ENCODE measurements at places on chromosomes 2 and 18.

DNA sequence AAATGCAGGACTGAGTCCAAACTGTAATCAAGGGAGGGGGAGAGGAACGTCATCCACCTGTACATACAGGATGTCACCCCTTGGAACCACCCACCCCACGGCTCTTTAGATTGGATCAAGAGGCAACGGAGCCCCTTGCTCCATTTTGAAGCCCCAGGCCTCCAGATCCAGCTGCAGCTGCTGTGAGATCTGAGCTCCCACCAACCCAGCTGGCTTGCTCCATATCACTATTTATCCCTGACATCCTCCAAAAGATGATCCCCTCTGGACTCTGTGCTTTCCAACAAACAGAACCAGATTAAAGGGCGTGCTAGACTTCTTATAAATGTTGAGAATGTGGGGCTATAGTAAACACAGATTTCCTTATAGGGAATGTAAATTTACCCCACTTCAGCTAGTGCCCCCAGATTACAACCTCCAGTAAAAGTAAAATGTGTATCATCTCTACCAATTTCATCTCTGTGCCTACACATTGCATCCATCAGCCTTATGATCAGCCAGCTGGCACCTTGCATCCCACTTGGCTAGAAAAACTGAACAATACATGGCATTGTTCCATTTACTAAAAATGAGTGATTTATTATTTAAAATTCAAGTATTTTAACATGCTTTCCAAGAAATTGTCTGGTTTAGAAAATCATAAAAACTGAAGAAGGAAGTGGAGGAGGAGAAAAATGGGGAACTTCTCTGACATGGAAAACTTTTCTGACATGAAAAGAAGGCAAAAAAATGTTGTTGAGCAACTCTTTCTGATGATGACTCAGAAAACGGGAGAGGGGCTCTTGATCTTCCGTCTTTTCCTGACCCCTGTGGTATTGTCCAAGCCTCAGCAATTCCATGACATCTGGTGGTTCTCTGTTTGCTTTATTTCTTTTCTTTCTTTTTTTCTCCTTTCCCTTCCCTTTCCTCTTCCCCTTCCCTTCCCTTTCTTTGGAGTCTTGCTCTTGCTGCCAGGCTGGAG lies 262.6 kb upstream of the THUMPD2 start:
- no peak for DNase-seq

DNA sequence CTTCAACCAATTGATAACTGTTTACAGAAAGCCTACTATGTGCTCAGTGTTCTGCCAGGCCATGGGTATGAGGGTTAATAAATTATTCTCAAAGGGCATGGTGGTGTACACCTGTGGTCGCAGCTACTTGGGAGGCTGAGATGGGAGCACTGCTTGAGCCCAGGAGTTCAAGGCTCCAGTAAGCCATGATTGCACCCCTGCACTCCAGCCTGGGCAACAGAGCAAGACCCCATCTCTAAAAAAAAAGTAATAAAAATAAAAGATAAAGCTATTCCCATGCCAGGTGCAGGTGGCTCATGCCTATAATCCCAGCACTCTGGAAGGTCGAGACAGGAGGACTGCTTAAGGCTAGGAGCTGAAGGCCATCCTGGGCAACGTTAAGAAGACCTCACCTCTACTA lies 8.0 kb downstream of the SPRED2 start:
- no peak for DNase-seq

- no peak for DNase-seq
Observed at GRCh38 chr2:236169741-236170589, 1.8 kb upstream of the GBX2 start.

DNA sequence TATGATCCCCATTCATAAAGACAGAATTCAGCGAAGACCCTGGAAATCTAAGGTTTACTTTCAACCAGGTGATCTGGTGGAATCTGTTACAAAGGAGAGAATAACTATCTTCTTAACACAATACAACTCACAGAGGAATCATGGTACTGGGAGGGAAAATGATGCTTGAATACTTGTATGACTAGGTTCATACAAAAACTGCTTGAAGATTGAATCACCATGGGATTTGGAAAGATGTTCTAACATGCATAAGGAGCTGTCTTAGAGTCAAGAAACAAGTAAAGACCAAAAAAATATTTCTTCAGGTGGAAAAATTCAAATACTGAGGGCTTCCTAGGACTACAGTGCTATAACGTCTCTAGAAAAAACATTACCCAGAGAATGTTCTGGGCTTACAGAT lies 32.2 kb downstream of the COL5A2 start:
- no peak for DNase-seq

DNA sequence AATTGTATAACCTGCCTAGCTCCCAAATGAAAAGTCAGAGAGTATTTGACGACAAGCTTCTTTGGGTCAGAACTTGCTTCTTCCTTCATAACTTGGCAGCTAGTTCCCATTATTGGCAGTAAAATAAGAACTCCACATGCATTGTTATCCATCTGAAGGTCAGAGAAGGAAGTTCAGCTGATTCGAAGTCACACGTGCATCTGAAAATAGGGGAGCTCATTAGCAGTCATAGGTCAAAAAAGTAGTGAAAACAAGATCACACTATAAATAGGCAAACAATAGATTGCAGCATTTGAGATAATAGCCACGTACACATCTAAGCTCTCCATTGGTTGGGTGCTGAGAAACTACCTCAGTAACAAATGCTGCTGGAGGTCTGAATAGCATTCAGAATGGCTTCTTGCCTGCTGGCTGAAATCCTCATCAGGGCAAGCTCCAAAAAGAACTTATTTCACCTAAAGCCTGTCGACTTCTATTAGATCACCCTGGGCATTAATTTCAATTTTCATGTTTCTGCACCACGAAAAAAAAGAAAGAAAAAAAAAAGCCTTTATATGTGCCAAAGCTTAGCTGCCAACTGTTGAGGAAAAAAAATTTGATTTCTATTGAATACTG lies 1492.9 kb upstream of the CELF4 start:
- no peak for DNase-seq

GRCh38 chr2:10085043-10085667 lies 4.9 kb upstream of the CYS1 start:
- no peak for DNase-seq

DNA sequence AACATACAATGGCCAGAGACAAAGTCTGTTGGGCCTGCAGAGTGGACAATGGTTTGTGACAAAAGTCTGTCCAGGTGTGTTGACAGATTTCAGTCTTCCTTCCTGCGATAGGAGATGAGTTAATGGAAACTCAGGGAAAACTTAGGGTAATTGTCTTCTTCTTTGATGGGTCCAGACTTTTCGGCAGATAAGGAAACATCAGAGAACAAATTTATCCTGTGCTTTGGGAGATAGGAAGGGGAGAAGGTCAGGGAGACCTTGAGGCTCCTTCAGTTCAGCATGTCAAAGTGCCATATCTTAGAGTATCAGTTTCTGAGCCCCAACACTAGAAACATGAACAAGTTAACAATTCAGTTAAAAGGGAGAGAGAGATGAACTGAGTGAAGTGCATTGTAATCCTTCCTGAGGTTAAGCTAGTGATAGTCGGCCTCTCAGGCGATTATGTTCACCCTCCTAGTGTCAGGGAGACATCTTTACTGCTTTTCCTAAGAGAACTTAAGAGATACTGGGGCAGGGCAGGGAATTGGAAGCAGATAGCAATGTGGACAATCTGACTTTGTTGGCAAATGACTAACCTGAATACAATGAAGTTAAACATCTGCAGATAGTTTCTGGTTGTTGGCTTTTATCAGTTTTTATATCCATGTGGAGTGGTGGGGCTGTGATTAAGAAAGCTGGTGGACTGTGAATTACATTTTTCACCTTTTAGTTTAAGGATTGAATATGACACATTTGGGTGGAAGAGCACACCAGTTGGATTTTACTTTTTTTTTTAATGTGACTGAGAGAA lies 248.8 kb upstream of the FN1 start:
- DNase-seq, result no peak

GRCh38 chr2:60976875-60977561 lies 40.5 kb upstream of the PEX13 start:
- DNase-seq, result no peak

- DNase-seq, result no peak
Observed at GRCh38 chr2:175478096-175478768, 296.7 kb upstream of the ATP5MC3 start.

GRCh38 chr2:37897511-37897910 lies 27.6 kb upstream of the RMDN2 start:
- no peak for DNase-seq

DNA sequence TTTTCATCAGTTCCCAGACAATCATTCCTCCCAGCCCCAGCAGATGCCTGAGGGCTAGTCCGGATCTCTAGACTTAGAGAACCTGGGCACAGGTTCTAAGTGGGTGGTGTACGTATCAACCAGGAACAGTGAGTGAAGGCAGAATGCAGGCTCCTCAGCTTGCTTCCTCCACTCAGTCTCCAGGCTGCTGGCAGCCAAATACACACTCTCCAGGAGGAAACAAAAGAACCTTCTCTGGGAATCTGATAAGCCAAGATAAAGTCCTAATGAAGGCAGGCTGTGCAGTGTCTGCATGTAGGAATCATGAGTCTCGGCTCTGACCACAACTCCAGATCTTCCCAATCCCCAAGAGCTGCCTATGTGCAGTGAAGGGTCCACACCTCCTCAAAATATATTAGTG lies 245.7 kb downstream of the SP3 start:
- DNase-seq, result no peak

DNA sequence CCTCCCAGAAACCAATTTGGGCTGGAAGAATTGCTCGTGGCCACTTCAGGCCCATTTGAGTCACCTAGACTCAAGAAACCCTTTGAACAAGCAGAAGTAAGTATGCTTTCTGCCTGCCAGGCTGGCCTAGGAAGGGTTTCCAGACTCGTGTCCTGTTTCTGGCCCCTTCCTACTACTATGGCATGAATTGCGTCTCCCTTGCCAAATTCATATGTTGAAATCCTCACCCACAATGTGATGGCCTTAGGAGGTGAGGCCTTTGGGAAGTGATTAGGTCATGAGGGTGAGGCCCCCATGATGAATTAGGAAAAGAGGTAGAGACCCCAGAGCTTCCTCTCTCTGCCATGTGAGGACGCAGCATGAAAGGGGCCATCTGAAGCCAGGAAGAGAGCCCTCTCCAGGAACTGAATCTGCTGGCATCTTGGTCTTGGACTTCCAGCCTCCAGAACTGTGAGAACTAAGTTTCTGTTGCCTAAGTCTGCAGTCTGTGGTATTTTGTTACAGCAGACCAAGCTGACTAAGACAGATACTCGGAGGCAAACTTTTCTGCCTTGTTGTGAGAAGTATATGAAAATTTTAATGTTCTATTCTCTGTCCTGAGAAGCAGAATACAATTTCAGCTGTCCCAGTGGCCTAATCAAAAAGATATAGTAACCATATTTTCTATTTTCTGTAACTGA lies 13.1 kb downstream of the GPR45 start:
- DNase-seq, result no peak

DNA sequence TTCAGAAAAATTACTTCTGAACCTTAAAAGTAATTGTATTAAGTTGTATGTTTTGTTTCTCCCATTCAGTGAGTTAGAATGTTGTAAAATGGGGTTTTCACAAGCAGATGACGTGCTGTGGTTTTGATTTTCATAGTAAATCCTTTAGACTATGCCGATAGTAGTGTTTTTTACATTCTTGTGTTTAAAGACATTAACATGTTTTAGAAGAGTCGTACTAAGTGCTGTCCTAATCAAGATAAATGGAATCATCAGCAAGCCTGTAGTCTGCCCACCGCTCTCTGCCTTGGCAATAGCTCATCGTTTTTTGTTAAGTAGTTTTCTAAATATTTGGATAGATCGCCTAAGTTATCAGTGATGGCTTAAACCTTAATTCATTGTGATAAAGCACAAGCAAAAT lies 21.5 kb downstream of the PKP4 start:
- no peak for DNase-seq

GRCh38 chr2:58638256-58638805 lies 397.2 kb upstream of the FANCL start:
- DNase-seq, result no peak

- no peak for DNase-seq
Observed at GRCh38 chr2:48984922-48985321, 169.4 kb downstream of the FSHR start.
